BE2C (cell line): ENCODE measurements at places on chromosomes 6 and 20.

GRCh38 chr20:48236000-48236970 is 451.0 kb upstream of the SULF2 start:
- no peak for DNase-seq

GRCh38 chr6:209432-210103 is 82.7 kb upstream of the DUSP22 start:
- no peak for DNase-seq

DNA sequence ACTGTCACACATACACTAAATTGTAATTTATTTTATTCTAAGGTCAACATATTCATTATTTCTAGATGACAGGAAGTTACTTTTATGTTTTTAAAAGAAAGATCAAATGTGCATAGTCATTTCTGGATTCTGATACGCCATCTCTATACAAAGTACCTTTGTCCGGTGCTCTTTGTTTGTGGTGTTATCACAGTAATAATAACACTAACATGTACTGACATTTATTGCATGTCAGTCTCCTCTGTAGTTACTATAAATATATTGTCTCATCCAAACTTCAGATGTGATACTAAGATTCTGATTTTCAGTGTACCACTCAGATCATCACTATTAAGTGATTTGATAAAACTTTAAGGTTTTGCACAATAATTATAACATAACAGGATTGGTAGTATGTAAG is 90.3 kb upstream of the TPD52L1 start:
- no peak for DNase-seq

- no peak for DNase-seq
Measured at GRCh38 chr20:61295682-61296628, 43.9 kb downstream of the CDH4 start.

DNA sequence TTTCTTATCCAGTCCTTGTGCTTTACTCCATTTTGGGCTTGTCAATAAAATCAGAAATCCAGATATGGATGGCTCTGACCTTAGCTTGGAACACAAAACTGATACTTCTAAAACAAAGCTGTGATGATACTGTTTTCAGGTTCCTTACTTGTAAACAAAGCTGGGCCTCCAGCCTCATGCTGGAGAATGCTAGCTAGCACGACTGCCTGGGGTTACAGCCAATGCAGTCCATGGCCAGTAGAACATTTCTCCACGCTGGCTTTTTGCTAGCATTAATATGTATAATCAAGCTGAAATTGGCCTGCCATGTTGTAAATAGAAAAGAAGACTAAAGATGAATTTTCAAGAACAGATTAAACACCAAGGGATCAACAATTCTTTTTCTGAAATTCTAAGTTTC is 63.9 kb downstream of the MTHFD1L start:
- no peak for DNase-seq

GRCh38 chr6:75213732-75214131 is 7.9 kb upstream of the COL12A1 start:
- DNase-seq = no peak
